Uterus (tissue), 4 donors: ENCODE measurements at places on chromosomes 6 and 20. TPM values are rescaled to one million over a fixed set of nuclear protein-coding genes. Genes with fewer than 3 reads are reported as not detected.

DNA sequence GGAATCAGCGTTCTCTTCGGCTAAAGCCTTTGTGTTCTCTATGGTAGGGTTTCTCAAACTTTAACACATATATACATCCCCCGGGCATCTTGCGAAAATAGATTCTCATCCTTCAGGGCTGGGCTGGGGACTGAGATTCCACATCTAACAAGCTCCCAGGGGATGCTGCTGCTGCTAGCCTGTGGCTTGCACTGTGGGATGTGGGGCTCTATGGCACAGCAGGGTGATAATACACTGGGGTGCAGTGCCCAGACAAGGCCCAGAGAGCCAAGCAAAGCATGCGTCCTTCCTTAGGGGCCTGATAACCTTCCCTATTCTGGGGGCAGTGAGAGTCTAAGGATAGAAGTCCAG, 102.0 kb downstream of the LAMP5 start:
- DNase-seq = no peak

Gene TRMT6
- total RNA-seq = 5.9 TPM

Gene MRAP2
- 1.9 TPM for total RNA-seq

DNA sequence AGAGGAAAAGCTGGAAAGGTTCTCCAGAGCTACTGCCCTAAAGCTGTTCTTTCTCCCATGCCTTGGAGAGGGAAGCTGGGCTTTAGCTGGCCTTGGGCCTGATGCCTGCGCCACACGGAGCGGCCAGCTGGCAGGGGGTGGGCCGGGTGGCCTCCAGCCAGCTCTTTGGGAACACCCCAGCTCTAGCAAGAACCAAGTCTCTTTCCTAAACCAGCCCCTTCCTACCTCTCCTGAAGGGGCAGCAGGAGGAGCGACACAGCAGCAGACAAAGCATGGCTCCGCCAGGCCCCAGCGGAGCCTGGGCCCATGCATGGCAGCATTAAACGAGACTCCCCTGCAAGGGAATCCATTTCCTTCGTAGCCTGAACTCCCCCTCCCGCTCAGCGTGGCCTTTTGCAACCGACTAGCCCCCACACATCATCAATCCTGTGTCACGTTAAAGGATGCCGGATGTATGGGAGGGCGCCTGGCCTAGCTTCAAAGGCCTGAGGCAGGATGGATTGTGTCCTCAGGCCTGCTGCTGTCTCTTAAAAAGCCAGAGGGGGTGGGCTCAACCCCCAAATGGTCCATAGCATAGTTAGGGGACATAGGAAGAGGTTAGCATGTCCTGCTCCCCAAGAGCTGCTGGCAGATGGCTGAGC, 14.0 kb downstream of the MRPS18A start:
- peak; percentile 31 for DNase-seq

- DNase-seq = no peak
Observed at GRCh38 chr6:34810017-34810882, 18.4 kb downstream of the BLTP3A start.

GRCh38 chr20:9139106-9139833, 70.4 kb downstream of the PLCB4 start:
- DNase-seq = no peak

- DNase-seq = no peak
Observed at GRCh38 chr6:127458222-127458621, 967 bp downstream of the KIAA0408 start.

Gene MOXD1
- total RNA-seq = 47.6 TPM

Gene UST
- total RNA-seq = 23.2 TPM
